Thyroid gland (tissue), 4 donors: ENCODE measurements at places on chromosomes 5 and 9.
A peak's percentile ranks its signal among the peaks of the same experiment; 100 is the strongest.

DNA sequence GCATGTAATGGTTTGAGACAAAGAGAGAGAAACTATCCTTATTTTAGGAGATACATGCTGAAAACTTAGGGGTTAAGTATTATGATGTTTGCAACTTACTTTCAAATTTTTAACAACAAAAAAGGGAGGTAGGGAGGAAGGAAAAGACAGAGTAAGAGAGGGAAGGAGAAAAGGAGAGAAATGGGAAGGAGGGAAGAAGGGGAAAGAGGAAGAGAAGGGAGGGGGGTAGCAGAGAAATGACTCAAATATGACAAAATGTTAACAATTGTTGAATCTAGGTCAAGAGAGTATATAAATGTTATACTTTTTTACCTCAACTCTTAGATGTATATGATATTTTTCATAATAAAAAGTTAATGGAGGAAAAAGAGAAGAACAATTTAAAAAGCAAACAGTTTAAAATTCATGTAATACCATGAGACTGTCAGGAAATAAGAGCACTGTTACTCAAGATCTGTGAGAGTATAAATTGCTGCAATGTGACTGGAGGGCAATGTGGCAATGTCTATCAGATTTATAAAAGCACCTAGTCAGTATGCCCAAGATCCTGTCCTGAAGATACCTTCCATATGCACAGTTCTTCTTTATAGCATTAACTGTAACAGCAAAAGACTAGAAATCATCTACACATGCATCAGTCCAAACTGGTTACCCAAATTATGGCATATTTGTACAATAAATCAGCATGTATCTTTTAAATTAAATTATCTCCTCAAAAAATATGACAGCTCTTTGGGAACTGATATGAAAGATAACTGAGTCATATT lies 16.3 kb downstream of the FBXW11 start:
- DNase-seq, result no peak

DNA sequence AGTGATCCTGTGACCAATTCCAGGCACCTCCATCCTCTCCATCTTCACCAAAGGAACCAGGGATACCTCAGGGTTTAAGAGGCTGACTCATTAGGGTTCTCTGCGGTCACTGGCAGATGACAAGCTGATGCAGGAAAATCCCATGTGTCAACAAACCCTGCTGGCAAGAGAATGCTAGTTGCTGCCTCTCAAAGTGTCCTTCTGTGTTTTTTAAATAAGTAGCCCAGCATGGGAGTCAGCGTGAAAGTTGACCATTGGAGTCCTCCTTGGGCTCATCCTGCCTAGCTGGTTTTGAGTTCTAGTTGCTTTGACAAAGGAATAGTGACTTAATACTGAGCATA lies 200.2 kb downstream of the SLIT3 start:
- DNase-seq, result peak; percentile 32

DNA sequence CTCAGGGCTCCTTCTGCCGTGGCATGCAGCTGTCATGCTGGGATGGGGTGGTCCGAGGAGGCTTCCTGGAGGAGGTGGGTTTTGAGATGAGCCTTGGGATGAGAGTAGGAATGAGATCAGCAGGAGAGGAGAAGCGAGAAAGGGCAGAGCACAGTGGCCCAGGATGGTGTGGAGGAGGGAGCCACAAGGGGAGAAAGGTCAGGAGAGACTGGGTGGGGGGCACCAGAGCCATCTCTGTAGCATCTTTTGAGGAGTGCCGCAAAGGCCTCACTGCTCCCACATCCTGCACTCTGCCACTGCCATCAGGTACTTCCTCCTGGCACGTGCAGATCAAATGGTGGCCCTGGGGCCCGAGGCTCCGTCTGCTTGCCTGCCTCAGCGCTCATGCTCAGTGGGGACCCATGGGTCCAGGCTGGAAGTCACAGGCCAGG lies 150.2 kb downstream of the MACROH2A1 start:
- no peak for DNase-seq

GRCh38 chr5:64876203-64876602 lies 107.5 kb downstream of the CWC27 start:
- DNase-seq, result no peak

GRCh38 chr5:139788294-139788910 lies 7.2 kb upstream of the PSD2 start:
- DNase-seq, result no peak

- DNase-seq, result no peak
Observed at GRCh38 chr5:149747833-149748366, 17.8 kb downstream of the PPARGC1B start.

DNA sequence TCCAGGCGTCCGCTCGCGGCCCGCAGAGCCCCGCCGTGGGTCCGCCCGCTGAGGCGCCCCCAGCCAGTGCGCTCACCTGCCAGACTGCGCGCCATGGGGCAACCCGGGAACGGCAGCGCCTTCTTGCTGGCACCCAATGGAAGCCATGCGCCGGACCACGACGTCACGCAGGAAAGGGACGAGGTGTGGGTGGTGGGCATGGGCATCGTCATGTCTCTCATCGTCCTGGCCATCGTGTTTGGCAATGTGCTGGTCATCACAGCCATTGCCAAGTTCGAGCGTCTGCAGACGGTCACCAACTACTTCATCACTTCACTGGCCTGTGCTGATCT lies 294 bp downstream of the ADRB2 start:
- no peak for DNase-seq

GRCh38 chr9:93161786-93162562 lies 22.0 kb upstream of the WNK2 start:
- no peak for DNase-seq

DNA sequence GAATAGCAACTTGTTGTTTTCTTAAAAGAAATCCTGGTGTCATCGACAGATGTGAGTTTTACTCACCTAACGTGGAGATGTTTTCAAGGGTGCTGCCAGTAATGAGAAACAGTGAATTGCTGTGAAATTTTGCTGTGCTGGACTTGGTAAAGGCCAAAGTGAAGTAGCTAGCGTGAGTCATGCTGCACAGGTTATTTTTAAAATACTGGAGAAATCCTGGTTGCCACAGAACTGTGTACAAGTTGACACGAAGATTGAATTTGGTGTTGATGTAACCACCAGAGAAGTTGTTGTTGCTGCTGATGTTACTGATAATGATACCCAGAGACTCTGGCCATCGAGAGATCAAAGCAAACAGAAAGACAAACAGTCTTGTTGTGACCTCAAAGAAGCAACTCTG lies 187.9 kb upstream of the NFIL3 start:
- no peak for DNase-seq

DNA sequence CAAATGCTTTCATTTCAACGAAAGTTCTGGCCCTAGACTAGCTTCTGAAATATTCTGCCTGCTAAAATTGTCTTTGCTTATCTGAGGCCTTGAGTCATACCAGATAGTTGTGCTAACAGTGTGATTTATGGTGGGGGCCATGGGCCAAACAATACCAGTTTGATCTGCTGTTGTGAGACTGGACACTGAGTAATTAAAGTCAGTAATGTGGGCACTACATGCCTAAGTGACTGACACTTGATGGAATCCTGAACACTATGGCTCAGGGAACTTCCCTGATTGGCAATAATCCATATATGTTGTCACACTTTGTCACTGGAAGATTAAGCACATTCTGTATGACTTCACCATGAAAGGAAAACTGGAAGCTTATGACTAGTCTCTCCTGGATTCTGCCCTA lies 127.6 kb upstream of the CYLC2 start:
- DNase-seq, result no peak

- no peak for DNase-seq
Observed at GRCh38 chr5:15943487-15943886, 236.1 kb downstream of the MARCHF11 start.

GRCh38 chr9:13427587-13427986 lies 148.1 kb upstream of the MPDZ start:
- no peak for DNase-seq

GRCh38 chr5:62682059-62682458 lies 103.4 kb downstream of the LRRC70 start:
- DNase-seq, result no peak
